ENCODE measurements at places on chromosomes 6 and 20.
A peak's percentile ranks its signal among the peaks of the same experiment; 100 is the strongest.

- no peak for DNase-seq
These were observed 232.0 kb downstream of the ANKRD60 start for GRCh38 chr20:57996465-57996864.

GRCh38 chr6:4550227-4550597 lies 226.0 kb upstream of the CDYL start:
- no peak for DNase-seq

- DNase-seq: no peak
These were observed 120.1 kb downstream of the LRFN2 start for GRCh38 chr6:40466986-40467539.

- DNase-seq: no peak
These were observed 46.0 kb downstream of the EYA2 start for GRCh38 chr20:46940616-46941015.

GRCh38 chr6:79631693-79632172 lies 604 bp downstream of the SH3BGRL2 start:
- no peak for DNase-seq

GRCh38 chr6:101784094-101784493 lies 390.6 kb downstream of the GRIK2 start:
- DNase-seq: no peak

DNA sequence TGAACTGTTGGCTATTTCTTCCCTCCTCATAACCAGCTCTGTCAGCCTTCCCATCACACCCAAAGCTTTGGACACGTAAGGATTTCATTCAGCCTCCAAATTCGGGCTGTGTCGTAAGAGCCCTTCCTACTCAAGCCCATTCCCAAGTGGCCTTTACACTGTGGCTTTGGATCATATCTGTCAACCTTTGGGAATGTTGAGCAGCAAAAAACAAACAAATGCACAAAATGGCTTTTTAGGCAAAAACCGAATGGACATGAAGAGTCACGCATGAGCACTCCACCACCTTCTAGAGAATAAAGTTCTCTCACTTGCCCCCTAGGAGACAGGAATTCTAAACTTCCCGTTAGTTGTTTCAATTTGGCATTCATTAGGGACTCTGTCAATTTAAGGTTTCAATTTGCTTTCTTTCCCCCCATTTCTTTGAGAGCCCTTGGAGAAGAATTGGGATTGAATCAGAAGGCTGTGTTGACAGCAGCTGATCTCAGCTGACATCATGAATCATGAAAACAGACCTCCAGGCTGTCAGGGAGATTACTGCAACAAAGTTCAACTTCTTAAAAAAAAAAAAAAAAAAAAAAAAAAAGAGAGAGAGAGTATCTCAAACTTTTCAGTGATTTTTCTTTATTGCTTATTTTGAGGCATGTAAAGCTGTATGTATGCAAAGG lies 110.3 kb downstream of the BCAS1 start:
- no peak for DNase-seq

GRCh38 chr6:96522465-96523009 lies 931 bp downstream of the UFL1 start:
- peak; percentile 8 for DNase-seq

DNA sequence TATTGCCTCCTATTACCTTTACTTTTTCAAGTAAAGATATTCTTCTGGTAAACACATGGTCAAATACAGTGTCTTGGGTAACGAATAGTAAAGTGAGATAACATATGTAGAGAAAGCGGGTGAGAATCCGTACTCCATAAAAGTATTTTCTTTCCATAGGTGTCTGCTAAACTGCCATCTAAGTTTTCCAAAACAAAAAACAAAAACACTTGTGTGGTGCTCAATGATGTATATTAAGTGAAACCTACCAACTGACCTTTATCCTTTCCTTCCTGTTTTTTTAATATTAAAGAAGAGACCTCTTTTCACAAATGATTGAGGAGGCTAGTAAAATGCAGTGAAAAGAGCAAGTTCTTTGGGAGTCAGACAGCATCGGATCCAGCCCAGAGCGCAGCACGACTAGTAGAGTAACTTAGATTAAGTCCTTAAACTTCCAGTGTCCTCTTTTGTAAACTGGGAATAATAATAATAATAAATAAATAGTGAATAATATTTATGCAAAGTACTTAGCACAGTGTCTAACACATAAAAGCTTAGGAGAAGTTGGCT lies 437 bp upstream of the CDKAL1 start:
- DNase-seq: no peak

GRCh38 chr20:62616728-62617621 lies 25.3 kb upstream of the SLCO4A1 start:
- peak; percentile 64 for DNase-seq

DNA sequence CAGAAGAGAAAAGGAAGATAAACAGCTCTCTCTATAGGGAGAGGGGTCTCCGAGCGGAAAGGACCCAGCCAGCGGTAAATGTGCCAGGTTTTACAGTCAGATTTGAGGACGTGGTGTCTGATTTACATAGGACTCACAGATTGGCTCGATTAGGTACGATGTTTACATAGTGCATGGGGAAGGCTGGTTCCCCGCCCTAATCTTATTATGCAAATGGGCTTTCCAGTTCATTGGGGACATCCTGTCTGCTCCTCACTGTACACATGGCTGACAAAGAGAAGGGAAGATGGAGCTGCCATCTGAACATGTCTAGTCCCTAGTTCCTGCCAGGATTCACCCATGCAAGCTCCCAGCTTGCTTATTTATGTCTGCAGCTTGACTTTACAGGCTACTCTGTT lies 119.9 kb downstream of the RNF144B start:
- DNase-seq: no peak

DNA sequence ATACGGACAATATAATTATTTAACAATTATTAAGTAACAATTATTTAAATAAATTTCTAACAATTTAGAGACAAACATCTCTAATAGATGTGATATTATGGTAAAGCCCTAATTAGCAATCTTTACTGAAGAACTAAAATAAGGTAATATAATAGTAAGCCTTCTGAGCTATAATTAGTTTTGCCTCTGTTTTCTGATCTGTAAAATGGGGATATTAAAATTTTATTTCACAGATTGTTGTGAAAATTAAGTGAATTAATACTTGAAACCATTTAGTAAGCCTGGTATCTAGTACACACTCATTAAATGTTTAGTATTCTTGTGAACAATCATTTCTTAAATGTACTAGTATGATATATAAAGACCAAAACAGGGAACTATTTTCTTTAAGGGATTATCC lies 70.3 kb downstream of the CDK19 start:
- DNase-seq: no peak
